Stimulated activated CD4-positive, alpha-beta T cell treated with anti-CD3 and anti-CD28 coated beads, Interleukin-1b, Interleukin-23, amount 100 ng/mL, for 24 hours (primary cell): ENCODE measurements at places on chromosomes 11 and 22.

DNA sequence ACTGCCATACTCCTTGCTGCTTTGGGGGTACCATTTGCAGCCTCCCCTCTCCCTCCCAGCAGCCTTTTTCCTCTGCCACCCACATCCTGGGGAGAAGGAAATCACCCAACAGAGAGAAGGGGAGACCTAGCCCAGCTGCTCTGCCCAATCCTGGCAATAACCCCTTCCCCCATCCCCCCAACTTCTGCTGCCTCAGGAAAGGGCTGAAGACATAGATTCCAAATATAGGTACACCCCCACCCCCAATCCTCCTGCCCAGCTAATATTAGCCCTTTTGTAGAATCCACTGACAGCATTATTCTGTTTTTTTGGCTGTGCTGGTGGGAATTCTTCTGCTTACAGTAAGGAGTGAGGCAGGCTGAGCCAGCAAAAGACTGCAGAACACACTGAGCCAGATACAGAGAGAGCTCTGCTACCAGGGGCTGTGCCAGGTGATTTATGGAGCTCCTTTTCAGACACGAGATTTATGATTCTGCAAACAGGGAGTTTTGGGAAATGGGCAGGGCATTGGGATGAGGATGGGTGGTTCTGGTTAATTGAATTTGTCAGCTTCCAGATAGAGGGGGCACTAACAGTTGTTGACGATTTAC lies 164.0 kb downstream of the TENM4 start:
- DNase-seq = no peak

- no peak for DNase-seq
Observed at GRCh38 chr11:19836666-19837065, 124.0 kb downstream of the NAV2 start.

DNA sequence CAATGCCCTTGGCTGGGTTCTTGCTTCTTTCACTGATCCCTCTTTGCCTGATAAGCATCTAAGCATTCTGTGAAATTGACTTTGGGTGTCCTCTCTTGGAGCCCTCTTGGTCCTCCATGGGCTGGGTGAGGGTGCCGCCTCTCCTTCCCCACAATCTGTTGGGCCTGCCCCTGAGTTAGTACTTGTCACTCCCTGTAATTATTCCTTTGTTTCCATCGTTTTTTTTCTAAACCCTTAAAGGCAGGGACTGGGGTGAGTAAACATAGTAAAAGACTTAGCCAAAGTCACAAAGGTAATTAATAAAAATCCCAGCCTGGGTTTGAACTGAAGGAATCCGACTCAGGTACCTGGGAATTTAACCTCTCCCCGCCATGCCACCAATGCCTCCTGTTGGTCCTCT lies 188.1 kb downstream of the MYO18B start:
- DNase-seq = no peak

- DNase-seq = no peak
Observed at GRCh38 chr11:94776351-94777321, 8.5 kb downstream of the AMOTL1 start.

- no peak for DNase-seq
Observed at GRCh38 chr11:126874831-126875230, 125.7 kb downstream of the KIRREL3 start.

GRCh38 chr11:103888541-103888951 lies 147.9 kb upstream of the DDI1 start:
- no peak for DNase-seq

GRCh38 chr11:75369560-75370255 lies 18.2 kb upstream of the ARRB1 start:
- DNase-seq = no peak

DNA sequence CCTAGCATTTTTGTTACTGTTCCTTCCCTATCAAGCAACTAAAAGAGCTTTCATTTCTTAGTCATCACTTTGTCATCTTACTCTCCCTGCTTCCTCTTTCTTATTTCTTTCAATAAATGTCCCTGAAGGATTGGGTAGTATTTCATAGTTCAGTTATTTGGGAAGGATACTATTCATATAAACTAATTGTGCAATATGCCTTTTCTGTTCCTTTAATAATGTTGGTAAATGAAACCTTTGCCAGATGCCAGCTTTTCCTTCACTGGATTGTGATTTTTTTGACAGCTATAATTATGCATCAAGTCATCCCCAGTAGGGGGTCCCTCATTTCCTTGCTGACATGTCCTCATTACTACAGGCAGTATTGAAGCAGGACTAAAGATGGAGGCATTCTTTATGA lies 101.7 kb downstream of the ATM start:
- DNase-seq = no peak

- DNase-seq = no peak
Observed at GRCh38 chr11:10868352-10868751, 10.5 kb upstream of the ZBED5 start.

DNA sequence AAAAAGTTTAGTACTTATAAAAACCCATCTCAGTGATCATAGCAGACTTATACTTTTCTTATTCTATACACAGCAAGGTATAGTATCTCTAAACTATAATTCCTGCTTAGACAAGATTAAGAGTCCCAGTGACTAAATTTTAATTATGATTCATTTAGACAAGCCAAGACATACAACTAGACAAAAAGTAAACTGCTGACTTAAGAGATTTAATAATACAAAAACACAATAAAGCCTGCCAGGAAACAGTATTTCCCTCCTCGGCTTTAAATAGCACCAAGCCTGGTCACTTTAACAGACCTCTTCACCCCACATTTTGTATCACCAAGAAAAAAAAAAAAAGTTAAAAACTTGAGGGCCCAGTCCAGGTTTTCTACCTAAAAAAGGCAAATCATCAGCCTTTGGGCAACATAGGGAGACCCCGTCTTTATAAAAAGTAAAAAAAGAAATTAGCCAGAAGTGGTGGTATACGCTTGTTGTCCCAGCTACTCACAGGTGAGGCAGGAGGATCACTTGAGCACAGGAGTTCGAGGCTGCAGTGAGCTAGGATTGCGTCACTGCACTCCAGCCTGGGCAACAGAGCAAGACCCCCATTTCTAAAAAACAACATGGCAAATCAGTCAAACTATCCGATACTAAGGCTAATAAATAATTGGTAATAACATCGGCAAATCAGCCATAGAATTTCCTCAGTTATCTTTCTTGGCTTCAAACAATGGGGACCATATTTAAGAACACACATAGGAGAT lies 53.8 kb downstream of the SIK3 start:
- DNase-seq = no peak

- no peak for DNase-seq
Observed at GRCh38 chr11:26792941-26793340, 71.1 kb upstream of the SLC5A12 start.

DNA sequence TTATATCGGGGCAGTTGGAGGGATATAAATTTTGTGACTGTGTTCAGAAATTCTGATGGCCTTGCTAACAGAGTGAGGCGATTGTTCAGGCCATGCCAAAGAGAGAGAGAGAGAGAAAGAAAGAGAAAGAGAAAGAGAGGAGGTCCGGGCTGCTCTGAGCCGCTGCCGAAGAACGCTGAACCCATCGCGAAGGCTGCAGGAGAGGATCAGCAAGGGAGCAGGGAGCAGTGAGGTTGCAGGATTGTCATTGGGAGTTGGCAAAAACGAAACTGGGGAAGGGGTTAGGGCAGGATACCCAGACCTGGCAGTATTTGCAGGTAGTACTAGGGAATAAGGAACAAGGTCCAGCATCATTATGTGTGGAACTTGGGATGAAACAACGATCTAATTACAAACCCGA lies 537.1 kb downstream of the INSC start:
- DNase-seq = no peak

DNA sequence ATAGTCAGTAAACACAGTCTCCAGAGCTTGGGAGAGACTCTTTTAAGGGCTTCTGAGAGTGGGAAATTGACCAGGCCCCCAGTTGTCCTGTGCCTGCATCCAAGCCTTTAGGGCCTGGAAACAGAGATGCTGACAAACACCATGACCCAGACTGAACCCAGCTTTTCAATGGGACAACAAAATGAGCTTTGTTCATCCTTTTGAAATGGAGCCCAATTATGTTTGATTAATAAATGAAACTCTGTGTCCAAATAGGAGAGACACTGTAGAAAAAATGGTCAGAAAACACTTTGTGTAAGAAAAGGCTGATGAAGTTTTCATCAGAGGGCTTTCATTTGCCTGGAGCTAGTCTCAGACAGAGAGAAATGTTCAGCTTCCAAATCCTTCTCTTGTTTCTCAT lies 146.0 kb downstream of the RRAS2 start:
- DNase-seq = no peak
